ENCODE measurements at places on chromosomes 2 and 18. TPM values are rescaled to one million over a fixed set of nuclear protein-coding genes. Genes with fewer than 3 reads are reported as not detected.

Gene KCNG3
- 0.41 TPM for total RNA-seq

Gene SP140
- 0.77 TPM for total RNA-seq

Gene UGT1A4
- total RNA-seq: not detected

Gene SMYD1
- total RNA-seq: not detected

Gene HOXD13
- 4.9 TPM for total RNA-seq

Gene SANBR
- 28.1 TPM for total RNA-seq

DNA sequence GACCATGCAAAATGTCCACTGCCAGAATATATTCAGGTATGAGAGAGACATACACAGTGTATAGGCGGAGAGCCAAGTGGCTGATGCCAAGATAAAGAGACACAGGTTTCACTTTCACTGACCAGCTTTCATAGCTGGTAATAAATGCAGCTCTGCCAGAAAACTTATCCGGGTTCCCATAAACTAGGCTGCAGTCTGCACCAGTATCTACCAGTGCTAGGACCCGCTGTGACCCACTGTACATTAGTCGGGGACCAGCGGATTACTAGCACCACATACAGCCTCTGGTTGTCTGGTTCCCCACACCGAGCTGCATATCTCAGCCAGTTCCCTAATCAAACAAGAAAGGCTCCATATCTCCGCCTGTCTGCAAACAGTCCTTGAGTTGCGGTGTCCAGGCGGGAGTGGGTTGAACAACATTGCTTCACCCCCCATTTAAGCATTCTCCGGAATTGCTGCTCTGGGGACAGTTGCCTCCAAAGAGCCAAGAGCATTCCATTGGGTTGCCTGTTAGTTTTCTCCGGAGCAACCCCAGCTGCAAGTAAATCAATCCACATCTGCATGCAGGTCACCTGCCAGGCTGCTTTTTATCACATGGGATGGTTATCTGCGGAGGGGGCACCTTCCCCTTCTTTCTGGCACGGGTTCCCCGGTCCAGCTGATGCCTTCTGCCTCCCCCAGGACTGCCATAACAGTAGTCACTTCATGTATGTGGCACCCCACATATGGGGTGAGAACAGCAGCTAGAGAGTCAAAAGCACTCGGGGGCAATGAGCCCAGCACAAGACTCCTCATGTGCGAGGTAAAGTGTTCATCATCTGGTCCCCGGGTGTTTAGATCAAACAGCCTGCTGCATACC lies 18.0 kb upstream of the KLHL23 start:
- DNase-seq: peak; percentile 36

DNA sequence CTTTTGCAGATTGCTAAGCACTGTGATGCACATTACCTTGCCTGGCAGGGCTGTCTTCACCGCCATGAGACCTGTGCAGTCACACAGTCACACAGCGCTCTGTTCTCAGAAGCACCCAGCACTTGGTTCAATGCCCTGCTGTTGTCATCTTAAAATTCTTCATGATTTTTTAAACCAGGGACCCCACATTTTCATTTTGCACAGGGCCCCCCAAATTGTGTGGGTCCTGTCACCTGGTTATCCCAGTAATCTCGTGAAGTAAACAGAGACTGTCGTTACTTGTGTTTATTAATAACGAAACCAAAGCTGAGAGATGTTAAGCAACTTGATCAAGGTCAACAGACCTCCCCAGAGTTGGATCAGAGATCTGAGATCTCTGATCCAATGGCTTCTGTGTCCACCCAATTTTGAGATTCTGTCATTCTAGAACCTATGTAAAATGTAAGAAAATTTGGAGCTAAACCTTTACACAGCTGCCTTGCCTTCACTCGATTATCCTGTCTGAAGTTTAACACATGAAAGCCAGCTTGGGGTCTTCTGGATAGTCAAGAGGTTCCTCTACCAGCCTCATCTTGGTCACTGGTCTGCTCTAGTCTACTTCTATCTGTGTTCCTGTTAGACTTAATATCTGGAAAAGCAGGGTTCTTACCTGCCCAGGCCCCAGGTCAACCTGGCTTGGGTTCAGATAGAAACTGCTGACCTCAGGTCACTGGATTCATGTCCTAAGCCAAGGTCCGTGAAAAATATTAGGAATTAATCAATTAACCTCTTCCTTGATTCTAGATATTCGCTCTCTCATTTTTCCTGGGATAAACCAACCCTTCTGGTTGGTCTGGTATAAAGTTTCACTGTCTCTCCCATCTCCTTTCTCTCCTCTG lies 13.7 kb upstream of the TTC39C start:
- no peak for DNase-seq

DNA sequence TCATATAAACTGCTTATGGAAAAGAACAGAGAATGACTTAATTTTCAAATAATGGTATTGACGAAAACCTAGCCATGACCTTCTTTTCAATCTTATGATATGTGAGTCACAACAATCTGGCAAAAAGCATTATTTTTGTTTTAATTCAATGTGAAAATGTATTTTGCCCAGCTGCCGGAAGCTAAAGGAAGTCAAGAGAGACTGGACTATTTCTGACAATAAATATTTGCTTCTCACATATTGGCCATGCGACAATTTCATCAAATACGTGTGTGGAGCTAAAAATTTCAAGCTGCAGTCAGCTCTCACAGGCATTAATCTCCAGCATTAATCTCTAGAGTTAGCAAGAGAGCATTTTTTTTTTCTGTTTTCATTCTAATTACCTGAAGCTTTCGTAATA lies 881.0 kb downstream of the CPS1 start:
- no peak for DNase-seq

GRCh38 chr2:85353876-85354285 lies 447 bp downstream of the RETSAT start:
- DNase-seq: peak; percentile 41

DNA sequence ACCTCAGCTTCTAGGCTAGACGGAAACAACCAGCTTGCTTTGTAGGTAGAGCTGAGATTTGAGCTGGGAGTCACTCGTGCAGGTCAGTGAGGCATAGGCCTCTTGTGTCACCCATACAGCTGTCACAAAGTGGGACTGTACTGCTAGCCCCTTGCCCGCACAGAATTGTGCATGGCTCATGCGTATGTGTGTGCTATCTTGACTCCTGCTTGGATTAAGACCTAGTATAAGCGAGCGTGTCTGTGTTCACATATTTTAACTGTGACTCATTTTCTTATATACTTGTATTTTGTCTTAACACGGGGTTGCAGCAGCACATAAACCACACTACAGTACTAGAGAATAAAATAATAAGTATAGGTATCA lies 20.1 kb downstream of the CEP68 start:
- no peak for DNase-seq

- DNase-seq: no peak
These were observed 28.1 kb upstream of the SATB2 start for GRCh38 chr2:199485732-199486335.

DNA sequence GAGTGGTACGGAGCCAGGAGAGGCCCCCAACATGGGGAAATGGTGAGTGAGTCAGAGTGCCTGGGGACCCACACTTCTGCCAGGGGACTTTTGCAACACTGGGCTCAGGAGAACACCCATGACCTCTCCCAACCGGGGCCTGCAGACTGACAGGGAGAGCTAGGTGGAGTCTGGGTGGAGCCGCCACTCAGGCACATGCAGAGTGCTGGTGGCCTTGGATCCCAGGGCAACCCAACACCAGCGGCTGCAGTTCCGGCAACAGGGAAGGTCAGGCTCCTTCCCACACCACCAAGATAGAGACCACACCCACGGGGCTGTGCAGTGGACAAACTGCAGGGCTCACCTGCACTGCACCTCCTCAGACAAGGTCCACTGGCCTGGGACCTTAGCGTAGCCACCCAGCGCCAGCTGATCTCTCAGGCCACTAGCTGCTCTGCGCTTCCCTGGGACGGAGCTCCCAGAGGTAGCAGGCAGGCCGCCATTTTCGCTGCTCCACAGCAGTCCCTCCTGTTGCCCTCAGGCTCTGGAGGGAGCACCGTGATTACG lies 99.0 kb downstream of the EFEMP1 start:
- DNase-seq: no peak

DNA sequence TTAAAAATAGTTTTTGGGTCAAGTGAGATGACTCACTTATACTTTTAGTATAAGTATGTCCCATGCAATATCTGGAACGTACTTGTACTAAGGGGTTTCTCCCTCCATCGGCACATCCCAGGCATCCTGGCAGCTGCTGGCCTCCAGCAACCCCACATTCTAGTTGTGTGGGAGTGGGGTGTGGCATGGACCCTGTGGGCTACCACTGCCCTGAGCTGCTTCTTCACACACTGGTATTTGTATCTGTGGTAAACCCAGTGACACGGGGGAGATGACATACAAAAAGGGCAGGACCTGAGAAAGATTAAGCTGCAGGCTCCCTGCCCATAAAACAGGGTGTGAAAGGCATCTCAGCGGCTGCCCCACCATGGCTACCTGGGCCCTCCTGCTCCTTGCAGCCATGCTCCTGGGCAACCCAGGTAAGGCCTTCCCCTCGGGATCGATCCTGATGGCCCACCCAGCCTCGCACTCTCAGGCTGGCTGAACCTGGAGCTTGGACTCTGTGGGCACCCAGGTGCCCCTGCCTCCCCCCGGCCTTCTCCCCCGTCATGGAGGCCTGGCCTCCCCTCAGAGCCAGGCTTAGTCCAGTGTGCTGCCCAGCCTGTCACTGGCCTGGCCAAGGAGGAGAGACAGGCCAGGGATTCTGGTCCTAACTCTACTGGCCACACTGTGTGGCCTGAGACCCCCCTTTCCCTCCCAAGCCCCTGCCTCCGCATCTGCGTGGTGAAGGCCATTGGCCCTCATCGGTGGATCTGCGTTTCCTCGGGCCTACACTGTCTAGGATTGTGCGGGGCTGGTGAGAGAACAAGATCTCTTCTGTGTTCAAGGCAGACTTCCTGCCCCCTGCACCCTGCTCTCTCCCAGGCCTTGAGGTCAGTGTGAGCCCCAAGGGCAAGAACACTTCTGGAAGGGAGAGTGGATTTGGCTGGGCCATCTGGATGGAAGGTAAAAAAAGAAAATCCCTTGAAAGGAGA lies at the start of gene GNLY:
TSS of gene GNLY (plus strand) at position 307 of the 974 bp plus-strand sequence. CDS start at position 368, 61 bp downstream.
- DNase-seq: no peak

- DNase-seq: no peak
These were observed 93.3 kb downstream of the ALPK2 start for GRCh38 chr18:58535340-58536201.

DNA sequence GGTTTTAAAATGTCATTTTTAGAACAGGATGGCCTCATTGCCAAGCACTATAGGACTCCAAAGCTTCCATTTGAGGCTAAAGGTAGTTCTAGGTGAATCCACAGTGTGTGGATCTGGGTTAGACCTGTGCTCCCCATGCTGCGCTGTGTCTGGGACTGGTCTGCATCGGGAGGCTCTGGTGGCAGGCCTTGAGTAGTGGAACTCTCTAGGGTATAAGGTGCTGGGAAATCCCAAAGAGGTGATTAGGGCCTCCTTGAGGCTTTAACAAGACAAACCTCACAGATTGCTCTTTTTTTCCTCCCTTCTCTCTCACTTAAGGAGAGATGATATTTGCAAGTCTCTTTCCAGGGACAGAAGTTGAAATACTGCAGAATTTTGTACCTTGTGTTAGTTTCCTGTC lies 9.3 kb downstream of the SEC11C start:
- DNase-seq: no peak

GRCh38 chr18:46738491-46738890 lies 18.4 kb downstream of the ST8SIA5 start:
- no peak for DNase-seq

- no peak for DNase-seq
These were observed 45.5 kb downstream of the MYO7B start for GRCh38 chr2:127581050-127581345.
